ENCODE measurements at places on chromosomes 1 and 21.

GRCh38 chr21:15054089-15054488, 10.7 kb downstream of the NRIP1 start:
- no peak for DNase-seq

GRCh38 chr1:116856312-116856711, 53.4 kb upstream of the PTGFRN start:
- no peak for DNase-seq

- DNase-seq, result peak; percentile 44
Observed at GRCh38 chr1:117312453-117313138, 54.7 kb upstream of the MAN1A2 start.

DNA sequence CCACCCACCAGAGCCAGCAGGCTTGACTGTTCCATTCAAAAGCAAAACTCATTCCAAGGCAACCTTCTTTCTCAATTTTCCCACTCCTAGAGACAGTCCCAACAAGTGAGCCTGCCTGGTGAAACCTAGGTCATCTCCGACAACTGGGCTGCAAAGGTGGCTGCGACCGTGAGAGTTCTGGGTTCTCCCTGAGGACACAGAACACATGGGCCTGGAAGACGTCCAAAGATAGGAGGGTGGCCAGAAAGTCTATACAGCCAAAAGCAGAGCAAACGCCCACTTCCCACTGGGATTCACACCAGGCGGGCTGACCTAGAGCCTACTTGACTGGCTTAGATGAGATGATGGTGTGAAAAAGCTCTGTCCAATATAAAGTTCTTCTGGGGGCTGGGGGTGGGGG, 90.2 kb upstream of the GRIK3 start:
- DNase-seq, result no peak

GRCh38 chr21:41808846-41809245, 42.0 kb upstream of the RIPK4 start:
- DNase-seq, result no peak

DNA sequence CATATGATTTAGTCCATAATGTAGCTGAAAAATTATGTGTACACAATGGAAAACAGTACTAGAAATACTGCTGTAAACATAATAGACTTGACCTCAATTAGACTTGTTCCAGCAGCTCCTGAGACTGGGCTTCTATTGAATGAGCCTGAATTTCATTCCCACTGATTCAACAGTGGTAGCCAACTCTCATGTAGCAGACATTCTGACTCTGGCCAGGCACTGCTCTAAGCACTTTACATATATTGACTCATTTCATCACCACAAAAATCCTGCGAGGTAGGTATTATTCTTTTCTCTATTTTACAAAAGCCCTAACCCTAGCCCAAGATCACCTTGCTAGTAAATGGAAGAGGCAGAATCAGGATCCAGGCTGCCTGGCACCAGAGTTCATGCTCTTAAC, 12.8 kb upstream of the CTSS start:
- DNase-seq, result no peak

DNA sequence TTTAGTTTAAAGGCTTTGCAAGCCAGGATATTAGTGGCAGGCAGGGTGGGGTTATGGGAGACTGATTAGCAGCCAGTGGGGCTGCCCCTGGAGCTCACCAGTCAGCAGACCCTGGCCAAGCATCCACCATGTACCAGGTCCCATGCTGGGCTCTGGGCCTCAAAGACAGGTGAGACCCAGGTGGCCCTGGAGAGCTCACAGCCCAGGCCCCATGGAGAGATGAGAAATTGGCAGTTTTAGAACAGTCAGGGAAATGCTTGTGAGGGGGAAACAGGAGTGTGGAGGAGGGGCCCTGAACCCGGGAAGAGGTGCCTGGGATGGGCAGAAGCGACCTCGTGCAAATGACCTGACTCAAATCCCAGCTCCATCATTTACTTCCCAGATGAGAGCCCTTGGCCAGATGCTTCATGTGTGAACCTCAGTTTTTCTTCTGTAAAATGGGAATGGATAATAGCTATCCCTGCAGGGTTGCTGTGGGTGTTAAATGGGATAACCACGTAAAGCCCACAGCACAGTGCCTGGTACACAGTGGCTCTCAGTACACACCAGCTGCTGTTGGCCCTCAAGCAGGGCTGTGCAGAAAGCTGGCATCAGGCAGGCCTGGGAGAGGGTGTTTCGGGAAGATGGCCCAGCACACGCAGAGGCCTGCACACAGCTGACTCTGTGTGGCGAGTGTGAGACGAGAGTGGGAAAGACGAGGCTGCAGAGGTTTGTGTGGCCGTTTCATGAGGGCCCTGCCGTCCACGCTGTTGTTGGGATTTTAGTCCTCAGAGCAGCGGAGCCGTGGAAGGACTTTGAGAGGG, 518.5 kb downstream of the PTPRU start:
- no peak for DNase-seq

- DNase-seq, result no peak
Observed at GRCh38 chr1:149977345-149977744, 33.2 kb downstream of the OTUD7B start.

- DNase-seq, result no peak
Observed at GRCh38 chr1:157442065-157442464, 110.2 kb downstream of the FCRL5 start.

DNA sequence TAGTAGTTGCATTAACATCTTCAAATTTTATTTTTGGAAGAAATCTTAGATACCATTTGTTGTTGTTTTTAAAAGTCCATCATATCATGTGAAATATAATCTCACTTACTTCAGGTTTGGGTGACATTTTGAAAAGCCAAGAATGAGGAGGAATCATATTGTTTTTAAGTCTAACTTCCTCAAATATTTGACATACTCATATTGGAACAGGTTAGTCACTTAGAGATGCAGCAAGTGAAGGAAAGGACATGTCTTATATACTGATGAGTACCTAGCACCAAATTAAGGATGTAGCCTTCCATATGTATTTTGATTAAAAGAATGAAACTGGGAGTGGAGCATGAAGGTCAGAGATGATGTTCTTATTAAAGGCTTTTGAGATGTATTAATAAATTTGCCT, 23.9 kb downstream of the GBP2 start:
- DNase-seq, result no peak

- no peak for DNase-seq
Observed at GRCh38 chr1:64231153-64231552, 27.7 kb downstream of the UBE2U start.

DNA sequence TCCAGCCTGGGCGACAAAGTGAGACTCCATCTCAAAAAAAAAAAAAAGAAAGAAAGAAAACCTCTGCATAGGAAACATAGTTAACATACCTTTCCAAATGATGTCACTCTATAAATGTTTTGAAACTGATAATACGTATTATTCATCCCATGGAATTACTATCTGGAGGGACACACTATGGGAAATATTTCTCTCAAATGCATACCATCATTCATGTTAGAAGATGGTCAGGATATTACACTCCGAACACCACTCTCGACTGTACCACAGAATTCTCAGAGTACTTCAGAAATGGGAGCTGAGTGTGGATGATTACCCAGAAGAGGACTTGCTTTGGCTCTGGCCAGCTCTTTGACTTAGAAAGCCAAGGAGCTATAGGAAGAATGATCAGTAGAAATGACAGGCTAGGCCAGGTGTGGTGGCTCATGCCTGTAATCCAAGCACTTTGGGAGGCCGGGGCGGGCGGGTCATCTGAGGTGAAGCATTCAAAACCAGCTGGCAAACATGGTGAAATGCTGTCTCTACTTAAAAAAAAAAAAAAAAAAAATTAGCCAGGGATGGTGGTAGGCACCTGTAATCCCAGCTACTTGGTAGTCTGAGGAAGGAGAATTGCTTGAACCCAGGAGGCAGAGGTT, 5.2 kb upstream of the LIN28A start:
- no peak for DNase-seq

- no peak for DNase-seq
Observed at GRCh38 chr1:47906527-47907176, 90.5 kb downstream of the TRABD2B start.

- DNase-seq, result no peak
Observed at GRCh38 chr1:3251099-3251806, 182.2 kb downstream of the PRDM16 start.

- no peak for DNase-seq
Observed at GRCh38 chr1:6127587-6128163, 52.4 kb downstream of the CHD5 start.

DNA sequence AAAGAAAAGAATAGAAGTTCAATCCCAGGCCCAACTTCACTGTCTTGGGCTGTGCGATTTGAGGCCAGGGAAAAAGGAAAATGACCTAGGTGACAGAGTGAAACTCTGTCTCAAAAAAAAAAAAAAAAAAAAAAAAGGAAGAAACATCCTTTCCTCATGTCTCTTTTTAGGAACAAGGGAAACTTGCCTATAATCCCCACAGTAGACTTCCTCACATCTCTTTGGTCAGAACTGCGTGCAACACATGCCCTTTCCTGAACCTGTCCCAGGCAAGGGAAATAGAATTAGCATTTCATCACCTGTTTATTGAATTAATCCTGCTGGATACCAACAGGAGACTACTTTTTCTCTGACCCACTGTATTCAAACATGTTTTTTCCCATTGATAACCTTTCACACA, 2.3 kb downstream of the DCST1 start:
- DNase-seq, result no peak

GRCh38 chr21:30234643-30235042, 18.7 kb upstream of the CLDN8 start:
- DNase-seq, result no peak

DNA sequence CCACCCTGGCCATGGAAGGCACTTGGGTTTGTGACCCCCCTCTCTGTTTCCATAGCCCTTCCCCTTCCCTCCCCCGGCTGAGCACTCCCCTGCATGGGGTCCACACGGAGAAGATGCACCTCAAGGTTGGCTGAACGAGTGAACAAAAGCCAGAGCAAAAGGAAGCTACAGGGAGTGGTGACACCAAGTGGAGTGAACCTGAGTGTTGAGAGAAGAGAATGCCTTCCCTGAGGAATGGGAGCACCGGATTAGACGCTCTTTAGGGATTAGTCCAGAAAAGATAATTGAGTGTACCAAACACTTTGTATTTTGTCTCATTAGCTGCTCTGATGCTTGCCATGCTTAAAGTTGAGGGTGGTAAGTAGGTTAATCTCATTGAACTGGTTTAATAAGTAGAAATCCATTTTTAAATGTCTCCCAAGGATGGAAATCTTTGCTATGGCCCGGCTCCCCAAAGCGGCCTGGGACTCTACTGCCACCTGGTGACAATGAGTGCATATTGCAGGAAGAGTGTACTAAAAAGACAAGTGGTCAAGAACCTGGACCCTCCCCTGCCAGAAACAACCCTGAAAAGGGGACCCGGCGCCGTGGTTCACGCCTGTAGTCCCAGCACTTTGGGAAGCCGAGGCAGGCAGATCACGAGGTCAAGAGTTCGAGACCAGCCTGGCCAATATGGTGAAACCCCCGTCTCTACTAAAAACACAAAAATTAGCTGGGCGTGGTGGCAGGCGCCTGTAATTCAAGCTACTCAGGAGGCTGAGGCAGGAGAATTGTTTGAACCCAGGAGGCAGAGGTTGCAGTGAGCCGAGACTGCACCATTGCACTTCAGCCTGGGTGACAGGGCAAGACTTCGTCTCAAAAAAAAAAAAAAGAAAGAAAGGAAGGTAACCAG, 150.6 kb upstream of the ZC3H12A start:
- peak; percentile 43 for DNase-seq

DNA sequence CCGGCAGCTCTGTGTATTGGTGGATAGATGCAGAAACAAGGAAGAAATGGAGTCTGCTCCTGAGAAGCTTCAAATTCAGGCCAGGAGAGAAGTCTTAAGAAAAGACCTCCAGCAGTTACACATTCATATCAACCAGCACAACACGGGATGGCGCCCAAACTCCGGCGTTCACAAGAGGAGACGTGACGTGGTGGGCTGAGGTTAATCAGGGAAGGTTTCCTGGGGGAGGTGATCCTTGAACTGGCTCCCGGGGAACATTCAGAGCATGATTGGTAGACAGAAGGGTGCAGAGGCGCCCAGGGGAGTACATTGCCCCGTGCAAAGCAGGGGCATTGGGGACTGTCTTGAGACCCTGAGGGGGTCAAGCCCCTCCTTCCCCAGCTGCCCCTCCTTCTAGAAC, 27.7 kb upstream of the SPSB1 start:
- no peak for DNase-seq

GRCh38 chr1:40980068-40980452, 564 bp downstream of the CTPS1 start:
- DNase-seq, result no peak

DNA sequence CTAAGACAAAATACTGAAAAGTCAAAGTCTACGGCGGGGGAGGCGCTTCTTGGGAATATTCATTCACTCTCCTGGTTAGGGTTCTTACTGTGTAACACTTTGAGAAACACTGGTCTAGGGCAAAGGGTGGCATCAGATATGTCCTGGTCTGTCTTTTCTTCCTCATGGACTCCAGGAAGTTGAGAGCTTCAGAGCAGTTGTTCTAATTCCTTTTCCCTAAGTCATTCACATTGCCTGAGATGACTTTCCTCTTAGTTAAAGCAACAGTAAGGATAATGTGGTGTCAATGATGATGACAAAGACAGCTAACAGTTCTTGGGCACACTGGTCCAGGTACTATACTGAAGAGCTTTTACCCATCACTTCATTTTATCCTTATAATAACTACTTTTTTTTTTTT, 27.0 kb downstream of the FGGY start:
- DNase-seq, result no peak

DNA sequence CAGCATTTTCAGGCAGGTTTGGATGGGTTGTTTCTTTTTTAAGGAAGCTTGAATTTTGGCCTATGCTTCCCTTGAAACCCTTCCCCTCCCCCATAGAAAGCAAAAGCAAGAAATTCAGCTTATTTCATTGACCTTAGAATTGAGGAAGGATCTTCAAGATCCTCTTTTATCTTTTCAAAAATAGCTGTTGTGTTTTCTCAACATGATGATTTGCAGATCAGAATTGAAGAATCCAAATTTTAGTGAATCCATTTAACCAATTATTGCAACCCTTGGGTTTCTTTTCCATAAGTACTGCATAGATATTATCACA, 73.7 kb downstream of the LRRC8C start:
- DNase-seq, result peak; percentile 57

DNA sequence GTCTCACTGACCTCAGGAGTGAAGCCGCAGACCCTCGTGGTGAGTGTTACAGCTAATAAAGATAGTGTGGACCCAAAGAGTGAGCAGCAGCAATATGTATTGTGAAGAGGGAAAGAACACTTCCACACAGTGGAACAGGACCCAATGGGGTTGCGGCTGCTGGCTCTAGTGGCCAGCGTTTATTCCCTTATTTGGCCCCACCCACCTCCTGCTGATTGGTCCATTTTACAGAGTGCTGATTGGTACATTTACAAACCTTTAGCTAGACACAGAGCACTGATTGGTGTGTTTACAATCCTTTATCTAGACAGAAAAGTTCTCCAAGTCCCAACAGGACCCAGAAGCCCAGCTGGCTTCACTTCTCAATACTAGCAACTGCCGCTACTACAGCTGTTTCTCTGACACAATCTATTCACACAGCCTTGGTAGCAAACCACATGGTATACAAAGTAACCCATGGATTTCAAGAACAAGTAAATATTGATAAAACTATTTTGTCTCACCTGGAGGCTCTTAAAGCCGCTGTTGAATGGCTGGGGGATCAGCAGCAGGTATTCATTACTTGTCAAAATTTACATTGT, 25.3 kb upstream of the ITLN1 start:
- DNase-seq, result no peak

GRCh38 chr1:175002910-175003517, 3.3 kb downstream of the CACYBP start:
- no peak for DNase-seq

Data from Kasumi-1 (cell line).